ENCODE measurements at places on chromosomes 1 and 21.

- no peak for DNase-seq
Measured at GRCh38 chr1:118783095-118783758, 204.9 kb downstream of the TBX15 start.

DNA sequence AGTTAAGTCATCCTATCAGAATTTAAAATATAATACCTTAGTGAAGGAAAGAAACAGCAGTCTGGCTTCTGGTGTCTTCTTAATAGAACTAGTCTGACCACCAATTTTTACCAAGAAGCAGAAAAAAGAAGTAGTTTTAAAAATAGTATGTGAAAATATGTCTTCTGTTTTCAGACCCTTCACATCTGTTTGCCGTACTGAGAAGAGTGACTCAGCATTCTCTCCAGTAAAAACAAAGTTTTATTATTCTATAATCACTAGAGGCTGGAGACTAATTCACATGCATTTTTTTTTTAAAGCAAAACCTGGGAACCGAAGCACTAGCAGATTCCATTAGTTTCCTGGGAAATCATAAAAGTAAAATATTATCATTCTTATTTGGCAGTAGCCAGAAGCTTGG lies 163.8 kb downstream of the COL24A1 start:
- DNase-seq, result no peak

- DNase-seq, result peak; percentile 12
Measured at GRCh38 chr1:157170677-157171515, 32.7 kb upstream of the ETV3 start.

DNA sequence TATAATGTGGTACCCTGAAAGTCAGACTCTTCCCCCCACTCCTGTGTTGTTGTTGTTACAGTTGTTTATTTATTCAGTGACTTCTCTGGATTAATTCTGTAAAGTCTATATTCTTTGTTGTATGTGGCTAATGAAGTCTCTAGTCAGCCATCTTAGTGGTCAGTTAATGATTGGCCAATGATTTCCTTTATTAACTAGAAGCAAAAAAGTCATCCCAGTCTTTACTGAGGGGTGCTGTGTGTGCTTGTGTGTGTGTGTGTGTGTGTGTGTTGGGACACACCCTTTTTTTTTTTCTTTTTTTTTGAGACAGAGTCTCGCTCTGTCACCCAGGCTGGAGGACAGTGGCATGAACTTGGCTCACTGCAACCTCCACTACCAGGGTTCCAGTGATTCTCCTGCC lies 37.3 kb upstream of the HYI start:
- no peak for DNase-seq

DNA sequence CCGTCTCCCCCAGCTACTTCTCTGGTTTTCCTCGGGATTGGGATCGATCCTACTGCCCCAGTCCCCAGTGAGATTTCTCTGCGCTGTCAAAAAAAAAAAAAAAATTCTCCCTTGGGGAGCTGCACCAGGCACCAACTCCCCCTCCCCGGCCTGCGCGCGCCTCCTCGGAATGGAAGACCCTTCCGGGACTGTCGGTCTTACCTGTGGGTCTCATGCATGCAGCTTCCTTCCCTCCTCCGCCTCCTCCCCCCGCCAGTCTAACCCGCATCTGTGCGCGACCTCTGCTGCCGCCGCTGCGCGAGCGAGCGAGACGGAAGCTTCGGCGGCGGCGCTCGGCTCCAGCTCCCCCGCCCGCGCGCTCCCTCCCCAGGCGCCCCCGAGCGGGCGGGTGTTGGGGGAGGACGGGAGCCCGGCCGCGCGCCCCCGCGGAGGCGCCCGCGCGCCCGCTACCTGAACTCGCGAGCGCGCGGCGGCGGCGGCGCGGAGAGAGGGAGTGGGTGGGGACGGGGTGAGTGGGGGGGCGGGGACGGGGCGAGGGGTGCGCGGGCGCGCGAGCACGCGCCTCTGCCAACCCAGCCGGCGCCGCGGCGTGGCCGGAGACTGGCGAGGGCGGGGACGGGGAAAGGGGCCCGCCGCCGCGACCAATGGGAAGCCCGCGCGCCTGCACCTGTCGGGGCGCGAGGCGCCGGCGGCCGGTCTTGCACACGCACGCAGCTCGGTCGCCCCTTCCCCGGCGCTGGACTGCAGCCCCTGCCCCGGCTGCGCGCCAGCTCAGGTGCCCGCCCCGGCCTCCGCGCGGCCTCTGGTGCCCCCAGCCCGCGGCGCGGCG lies at the start of gene SUSD4:
SUSD4 (minus strand) TSS at position 321 of the 829 bp plus-strand sequence. CDS start 751 bp downstream, outside the sequence.
- peak; percentile 74 for DNase-seq

DNA sequence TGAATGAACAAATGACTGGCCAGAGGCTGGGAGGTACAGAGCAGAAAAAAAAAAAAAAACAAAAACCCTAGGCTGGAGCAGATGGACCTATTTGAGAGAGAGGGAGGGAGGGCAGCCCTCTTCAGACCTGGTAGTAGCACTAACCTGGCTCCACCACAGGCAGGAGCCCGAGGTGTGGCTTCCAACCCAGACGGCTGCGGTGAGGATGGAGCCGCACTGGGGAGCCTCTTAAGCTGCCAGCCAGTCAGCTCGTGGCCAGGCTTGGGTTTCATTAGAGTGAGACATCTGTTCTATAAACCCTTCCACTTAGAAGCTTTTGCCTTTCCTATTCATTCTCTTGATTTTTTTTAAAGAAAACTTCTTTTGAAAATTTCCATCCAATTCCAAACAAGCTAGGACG lies 16.8 kb downstream of the LGR6 start:
- no peak for DNase-seq

DNA sequence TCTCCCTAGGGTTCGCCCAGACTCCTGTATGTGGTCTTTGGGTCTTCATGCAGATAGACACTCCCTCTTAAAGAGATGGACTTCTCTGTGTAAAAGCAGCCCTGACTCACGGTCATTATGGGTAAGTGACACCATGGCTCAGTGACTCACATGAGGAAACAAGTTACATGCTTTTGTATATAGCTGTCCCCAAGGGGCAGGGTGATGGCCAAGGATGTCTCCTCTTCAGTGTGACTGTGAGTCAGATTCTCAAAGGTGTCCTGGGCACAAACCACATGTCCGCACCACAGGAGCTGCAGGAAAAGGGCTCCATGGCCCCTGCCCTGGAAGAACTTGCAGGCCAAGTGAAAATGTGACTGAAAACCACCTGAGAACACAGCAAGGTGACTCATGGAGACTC lies 380.4 kb downstream of the NPHP4 start:
- DNase-seq, result no peak
